ENCODE measurements at places on chromosomes 13 and 19. TPM values are rescaled to one million over a fixed set of nuclear protein-coding genes. Genes with fewer than 3 reads are reported as not detected.

DNA sequence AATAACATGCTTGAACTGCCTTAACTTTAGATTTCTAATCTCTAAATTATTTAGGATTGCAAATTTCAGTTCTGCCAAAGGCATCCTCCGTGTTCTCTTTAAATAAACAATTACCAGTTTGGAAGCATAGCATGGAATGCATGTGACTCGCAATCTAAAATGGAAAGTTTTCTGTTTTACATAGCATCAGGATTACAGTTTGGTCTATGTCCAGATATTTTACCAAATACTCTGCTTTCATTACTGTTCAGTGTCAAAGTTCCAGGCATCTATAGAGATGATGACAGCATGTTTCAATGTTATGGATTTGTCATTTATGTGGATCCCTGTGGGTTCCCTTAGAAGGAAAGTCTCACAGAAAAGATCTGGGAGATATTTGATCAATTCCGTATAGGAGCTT, 16.8 kb downstream of the FLT1 start:
- DNase-seq = no peak

DNA sequence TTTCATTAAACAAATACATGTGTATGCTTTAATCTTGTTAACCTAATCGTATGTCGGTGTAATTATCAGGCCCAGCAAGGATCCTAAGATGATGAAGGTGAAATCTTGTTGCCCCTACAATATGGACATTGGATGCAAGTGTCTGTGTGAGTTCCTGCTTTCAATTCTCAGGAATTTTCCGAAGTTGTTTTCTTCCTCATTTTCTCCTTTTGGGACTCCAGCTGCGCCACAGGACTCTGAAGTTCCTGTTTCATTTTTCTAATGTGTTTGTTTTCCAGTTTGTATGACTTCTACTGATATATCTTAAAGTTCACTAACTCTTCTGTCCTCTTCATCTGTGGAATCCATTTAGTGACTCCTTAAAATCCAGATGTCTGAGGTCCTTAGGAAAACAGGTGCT, 11.9 kb upstream of the OR7D2 start:
- no peak for DNase-seq

DNA sequence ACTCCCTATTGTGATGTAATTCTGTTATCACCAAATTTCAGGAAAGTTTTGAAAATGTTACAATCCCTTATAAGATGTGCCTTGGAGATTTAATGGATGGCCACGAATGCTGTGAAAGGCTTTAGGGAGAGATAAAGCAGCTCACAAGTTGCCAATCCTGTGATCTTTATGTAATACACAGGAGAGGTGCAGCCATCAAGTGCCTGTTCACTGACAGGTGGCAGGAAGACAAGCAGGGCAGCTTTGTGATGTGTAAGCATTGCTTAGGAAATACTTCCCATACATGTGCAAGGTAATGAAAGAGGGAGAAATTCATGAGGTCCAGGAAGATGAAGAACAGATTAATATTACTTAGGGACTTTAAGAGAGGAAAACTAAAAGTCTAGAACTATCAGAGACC, 628.8 kb downstream of the SLITRK6 start:
- DNase-seq = no peak

DNA sequence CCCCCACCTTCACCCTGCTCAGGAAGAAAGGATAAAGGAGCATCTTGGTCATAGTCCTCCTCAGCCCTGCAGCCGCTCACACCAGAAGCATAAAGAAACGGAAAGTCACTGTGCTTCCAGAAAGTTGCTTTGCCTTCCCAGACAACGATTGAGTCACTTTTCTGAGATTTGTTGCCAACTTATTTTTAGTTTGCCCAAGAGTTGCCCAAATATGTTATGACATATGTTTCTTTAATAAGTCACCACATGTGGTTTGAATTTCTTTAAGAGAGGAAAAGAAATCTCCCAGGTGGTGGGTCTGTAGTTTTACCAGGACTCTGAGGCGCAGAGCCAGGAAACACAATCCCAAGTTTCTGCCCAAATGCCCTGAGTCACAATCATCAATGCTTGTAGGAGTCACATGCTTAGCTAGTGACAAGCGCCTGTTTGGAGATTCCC, 63.4 kb upstream of the LRCH1 start:
- DNase-seq = no peak

- no peak for DNase-seq
These were observed 9.5 kb downstream of the STOML3 start for GRCh38 chr13:38981096-38981495.

DNA sequence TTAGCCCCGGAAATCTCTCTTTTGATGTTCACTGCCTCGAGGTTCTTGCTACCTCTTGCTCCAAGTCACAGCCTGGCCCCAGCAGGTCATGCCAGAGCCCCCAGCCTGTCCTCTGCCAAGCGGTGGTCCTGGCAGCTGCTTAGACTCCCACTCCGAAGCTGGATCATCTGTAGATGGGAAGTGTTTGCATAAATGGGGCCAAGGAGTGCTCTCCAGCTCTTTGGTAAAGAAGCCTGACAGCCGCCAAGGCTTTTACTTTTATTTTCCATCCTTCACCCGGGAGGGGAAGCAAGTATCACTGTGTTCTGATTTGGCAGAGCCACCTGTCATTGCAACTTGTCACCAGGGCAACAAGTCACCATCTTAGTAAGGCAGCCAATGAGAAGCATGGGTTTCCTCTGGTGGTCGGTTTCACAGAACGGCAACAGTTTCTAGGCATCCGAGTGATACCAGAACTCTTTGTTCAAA, 10.6 kb upstream of the RETN start:
- peak; percentile 57 for DNase-seq

DNA sequence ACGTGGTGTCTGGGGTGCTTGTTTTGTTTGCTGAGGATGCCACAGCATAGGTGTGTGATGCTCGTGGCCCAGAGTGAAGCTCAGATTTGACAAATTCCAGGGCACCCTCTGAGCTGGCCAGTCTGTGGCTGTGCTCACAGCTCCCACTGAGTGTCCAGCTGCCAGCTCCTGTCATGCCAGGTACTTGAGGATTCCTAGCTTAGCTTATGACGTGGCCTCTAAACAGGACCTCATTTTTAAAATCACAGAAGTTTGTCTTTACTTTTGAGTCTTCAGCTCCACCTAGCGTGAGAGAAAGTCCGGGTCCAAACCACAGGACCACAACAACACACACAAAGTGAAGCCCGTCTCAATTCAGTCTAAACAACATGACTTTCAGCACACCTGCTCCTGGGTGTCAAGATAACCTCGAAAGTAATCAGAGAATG, 117.3 kb downstream of the RAB20 start:
- DNase-seq = no peak

- DNase-seq = no peak
These were observed 4.1 kb upstream of the TIMM13 start for GRCh38 chr19:2431318-2432055.

GRCh38 chr13:29538652-29539040, 56.8 kb downstream of the SLC7A1 start:
- DNase-seq = no peak

DNA sequence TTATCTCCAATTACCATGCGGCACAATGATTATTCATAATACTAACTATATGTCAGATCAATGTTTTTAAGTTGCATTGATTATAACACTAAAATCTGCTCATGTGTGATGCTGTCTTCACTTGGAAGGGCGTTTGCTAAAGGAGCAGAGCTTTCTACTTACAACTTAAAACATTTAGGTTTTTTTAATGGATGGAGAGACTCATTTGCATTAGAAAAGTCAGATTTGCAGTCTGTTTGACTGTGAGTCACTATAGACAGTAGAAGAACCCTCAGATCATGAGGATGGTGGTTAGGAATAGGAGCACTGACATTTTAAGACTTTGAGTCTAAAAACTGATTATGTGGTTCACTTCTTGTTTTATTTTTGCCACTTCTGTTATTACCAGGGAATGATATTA, 364.6 kb downstream of the HS6ST3 start:
- no peak for DNase-seq

GRCh38 chr19:55353803-55354697, 469 bp downstream of the COX6B2 start:
- peak; percentile 77 for DNase-seq

- DNase-seq = no peak
These were observed 3.2 kb downstream of the PDS5B start for GRCh38 chr13:32589471-32589870.

DNA sequence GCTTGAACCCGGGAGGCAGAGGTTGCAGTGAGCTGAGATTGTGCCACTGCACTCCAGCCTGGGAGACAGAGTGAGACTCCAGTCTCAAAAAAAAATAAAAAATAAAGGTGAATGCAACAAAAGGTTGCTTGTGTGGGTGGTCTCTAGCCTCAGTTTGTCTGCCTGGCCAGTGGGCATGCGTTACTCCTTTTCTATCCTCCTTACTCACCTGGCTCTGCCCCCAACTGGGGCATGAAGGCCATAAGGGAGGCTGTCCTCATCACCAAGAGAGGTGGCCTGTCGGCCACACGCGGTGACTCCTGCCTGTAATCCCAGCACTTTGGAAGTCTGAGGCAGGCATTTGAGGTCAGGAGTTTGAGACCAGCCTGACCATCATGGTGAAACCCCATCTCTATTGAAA, 1.9 kb upstream of the JUND start:
- no peak for DNase-seq

PNKP gene
- total RNA-seq = 74.5 TPM

FUT6 gene
- 0.21 TPM for total RNA-seq

IRF2BP1 gene
- 16.3 TPM for total RNA-seq

HSD17B14 gene
- 2.0 TPM for total RNA-seq

OR10H1 gene
- total RNA-seq = not detected

HRC gene
- not detected for total RNA-seq

RDH8 gene
- not detected for total RNA-seq

EPN1 gene
- 33.8 TPM for total RNA-seq

CD22 gene
- 44.5 TPM for total RNA-seq

ENOX1 gene
- 1.2 TPM for total RNA-seq

CD70 gene
- 25.0 TPM for total RNA-seq

GAPDHS gene
- total RNA-seq = not detected

SCAF1 gene
- total RNA-seq = 57.7 TPM
